T-cell (primary cell): ENCODE measurements at places on chromosomes 5 and 9. TPM values are rescaled to one million over a fixed set of nuclear protein-coding genes. Genes with fewer than 3 reads are reported as not detected.

GPX3 gene
- 1.6 TPM for total RNA-seq

- H3K4me3 ChIP-seq: no peak overlapping the region
- no peak for DNase-seq
- no peak overlapping the region for H3K27ac ChIP-seq
- no peaks in the 10 kb centered on the region for H3K4me1 ChIP-seq
- no peaks in the 10 kb centered on the region for H3K27me3 ChIP-seq
These were observed 177.0 kb downstream of the CDK5RAP2 start for GRCh38 chr9:120402741-120403542.

GRCh38 chr5:112320408-112320807 lies 98.7 kb downstream of the EPB41L4A start:
- no peak overlapping the region for H3K27ac ChIP-seq
- no peak overlapping the region for H3K4me3 ChIP-seq
- H3K36me3 ChIP-seq: no peaks in the 10 kb centered on the region
- no peaks in the 10 kb centered on the region for H3K4me1 ChIP-seq

DNA sequence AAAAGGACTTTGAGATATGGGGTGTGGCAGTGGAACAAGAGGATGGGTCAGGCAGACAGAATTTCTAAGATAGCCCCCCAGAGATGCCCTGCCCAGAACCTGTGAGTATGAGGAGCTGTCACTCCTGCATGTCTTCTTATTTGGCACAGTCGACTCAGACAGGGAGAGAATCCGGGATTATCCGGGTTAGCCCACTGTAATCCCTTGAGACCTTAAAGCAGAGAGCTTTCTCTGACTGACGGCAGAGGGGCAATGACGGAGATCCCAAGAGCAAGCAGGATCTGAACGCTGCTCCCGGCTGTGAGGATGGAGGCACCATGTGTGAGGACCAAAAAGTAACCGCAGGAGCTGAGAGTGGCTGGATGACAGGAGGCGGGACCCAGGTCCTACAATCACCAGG lies 8.8 kb upstream of the NHP2 start:
- no peak overlapping the region for H3K27ac ChIP-seq
- no peaks in the 10 kb centered on the region for H3K36me3 ChIP-seq
- DNase-seq: no peak
- H3K27me3 ChIP-seq: no peaks in the 10 kb centered on the region

GRCh38 chr9:113658545-113658895 lies 195.0 kb downstream of the RGS3 start:
- no peaks in the 10 kb centered on the region for H3K36me3 ChIP-seq
- H3K27me3 ChIP-seq: peaks cover 23% of the 10 kb centered on the region
- no peak overlapping the region for H3K27ac ChIP-seq
- no peak for DNase-seq

DNA sequence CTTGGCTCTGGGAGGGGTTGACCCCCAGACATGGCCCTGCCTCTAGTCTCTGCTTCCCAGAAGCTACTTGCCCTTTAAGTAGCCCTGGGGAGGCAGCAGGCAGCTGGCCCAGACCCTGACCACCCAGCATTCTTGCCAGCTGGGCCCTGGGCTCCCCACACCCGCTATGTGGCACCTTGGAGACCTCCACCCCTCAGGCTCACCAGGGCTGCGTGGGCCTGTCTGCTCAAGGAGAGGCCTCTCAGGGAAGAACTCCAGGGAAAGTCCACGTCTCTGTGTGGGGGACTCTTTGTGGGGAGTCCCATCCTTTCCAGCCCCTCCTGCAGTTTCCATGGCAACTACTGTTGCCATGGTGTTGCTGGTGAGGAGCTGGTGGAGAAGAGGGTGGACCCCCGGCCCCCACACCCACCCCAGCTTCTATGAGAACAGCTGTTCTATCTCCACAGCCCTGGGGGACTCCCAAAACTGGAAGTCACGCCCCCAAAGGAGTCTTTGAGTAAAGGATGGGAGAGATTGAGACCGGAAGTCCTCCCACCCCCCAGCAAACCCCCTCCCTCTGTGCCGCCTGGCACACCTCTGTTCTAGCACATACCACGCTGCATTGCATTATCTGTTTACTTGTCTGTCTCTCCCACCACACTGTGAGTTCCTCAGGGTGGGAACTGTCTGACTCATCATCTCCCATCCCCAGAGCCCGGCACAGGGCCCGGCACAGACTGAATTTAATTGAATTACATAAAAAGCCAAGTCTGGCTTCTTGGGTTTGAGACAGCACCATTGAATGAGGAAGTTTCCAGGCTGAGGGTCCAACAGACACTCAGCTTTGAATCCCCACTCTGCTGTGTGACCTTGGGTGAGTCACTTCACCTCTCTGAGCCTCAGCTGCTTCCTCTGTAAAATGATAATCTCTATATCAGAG lies 12.6 kb downstream of the DNM1 start:
- no peak for DNase-seq
- no peaks in the 10 kb centered on the region for H3K36me3 ChIP-seq
- no peaks in the 10 kb centered on the region for H3K4me1 ChIP-seq
- H3K27me3 ChIP-seq: no peaks in the 10 kb centered on the region
- H3K4me3 ChIP-seq: no peak overlapping the region

DNA sequence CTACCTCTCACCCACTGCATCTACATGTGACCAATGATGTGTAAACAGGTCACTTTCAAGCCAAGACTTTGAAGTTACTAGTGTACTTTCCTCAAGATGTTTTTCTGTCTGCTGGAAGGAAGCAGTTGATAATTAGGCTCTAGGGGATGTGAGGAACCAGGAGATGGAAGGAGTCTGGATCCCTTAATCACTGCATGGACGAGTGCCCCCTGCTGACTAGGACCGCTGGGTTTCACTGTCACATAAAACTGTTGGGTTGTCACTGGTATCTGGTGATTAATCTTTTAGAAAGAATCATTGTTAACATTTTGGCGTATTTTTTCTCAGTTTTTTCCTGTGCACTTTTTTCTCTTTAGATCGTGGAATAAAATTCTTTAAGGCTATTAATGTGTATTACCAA lies 79.5 kb downstream of the SREK1 start:
- no peaks in the 10 kb centered on the region for H3K36me3 ChIP-seq
- no peak overlapping the region for H3K27ac ChIP-seq
- no peaks in the 10 kb centered on the region for H3K4me1 ChIP-seq
- no peaks in the 10 kb centered on the region for H3K27me3 ChIP-seq
- no peak for DNase-seq

DNA sequence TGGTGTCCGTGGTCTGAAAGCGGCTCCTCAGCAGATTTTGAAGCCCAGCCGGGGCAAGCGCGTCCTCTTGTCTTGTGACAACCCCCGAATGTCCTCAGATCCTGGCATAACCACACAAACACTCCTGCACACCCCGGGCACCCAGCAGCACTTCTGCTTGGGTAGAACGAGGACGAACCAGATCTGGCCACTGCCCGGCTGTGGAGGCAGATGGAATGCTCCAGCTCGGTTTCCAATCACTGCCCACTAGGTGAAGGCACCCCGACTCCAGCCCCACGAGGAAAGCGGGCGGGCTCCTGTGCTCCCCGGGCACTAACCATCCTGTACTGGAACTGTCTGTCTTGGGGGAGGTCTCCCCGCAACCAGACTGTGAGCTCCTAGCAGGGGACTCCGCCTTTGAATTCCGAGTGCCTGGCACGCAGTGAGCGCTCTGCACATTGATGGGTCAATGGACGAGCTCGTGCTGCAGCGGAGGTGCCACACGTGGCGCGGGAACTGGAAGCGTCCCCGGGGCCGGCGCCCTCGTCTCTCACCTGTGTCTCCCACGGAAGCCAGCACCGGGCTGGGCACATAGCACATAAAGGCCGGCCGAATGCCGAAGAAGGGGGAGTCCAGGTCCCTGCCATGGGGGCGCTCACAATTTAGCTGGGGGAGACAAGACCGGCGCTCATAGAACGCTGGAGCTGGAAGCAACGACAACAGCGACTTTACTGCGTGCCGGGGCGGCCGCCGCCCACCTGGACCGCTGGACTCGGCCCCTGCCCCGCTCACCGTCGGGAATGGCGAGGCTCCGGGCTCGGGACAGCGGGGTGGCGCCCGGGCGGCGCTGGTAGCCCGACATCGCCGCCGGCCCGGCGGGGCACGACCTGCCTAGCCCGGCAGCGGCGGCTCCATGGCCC lies 608 bp downstream of the ENTR1 start:
- DNase-seq: no peak
- peak overlapping the region; percentile 74 for H3K4me3 ChIP-seq
- no peaks in the 10 kb centered on the region for H3K27me3 ChIP-seq
- H3K4me1 ChIP-seq: peaks cover 54% of the 10 kb centered on the region
- H3K27ac ChIP-seq: peak overlapping the region; percentile 45

ALDH1A1 gene
- 0.47 TPM for total RNA-seq

PRLR gene
- total RNA-seq: not detected
